ENCODE measurements at places on chromosomes 7 and 10.

DNA sequence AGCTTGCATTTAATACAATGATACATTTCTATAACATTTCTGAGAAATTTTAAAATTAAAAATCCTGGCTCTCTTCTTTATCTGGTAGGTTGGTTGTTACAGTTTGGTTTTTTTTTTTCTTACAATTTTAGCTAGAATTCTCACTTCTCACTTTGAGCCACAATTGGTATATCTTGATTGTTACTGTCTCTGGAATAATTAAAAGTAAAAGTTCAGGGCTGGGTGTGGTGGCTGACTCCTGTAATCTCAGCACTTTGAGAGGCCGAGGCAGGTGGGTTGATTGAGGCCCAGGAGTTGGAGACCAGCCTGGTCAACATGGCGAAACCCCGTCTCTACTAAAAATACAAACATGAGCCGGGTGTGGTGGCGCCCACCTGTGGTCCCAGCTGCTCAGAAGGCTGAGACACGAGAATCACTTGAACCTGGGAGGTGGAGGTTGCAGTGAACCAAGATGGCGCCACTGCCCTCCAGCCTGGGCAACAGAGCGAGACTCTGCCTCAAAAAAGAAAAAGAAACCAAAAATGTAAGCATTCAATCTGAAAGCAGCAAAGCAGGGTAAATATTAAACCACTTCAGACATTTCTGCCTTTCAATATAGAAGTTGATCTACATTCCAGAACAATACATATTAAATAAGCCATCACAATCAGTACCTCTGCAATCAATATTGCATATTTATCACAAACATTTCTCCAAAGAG, 88.6 kb upstream of the PFKP start:
- no peak for DNase-seq

DNA sequence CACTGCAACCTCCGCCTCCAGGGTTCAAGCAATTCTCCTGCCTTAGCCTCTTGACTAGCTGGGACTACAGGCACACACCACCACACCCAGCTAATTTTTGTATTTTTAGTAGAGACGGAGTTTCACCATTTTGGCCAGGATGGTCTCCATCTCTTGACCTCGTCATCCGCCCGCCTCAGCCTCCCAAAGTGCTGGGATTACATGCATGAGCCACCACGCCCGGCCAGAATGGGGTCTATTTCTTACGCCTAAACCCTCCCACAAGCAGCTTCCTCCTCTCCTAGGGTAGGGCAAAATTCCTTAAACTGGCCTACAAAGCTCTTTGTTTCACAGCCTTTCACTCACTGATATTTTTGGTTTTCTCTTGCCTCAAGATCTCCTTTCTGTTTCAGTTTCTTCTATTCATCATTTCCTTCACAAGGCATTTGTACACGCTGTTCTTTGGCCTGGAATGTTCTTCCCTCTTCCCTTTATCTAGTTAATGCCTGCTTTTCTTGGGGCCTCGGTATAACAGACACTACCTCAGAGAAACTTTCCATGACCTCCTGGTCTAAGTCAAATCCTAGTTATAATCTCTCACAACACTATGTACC, 6.7 kb downstream of the CPEB3 start:
- DNase-seq, result no peak

DNA sequence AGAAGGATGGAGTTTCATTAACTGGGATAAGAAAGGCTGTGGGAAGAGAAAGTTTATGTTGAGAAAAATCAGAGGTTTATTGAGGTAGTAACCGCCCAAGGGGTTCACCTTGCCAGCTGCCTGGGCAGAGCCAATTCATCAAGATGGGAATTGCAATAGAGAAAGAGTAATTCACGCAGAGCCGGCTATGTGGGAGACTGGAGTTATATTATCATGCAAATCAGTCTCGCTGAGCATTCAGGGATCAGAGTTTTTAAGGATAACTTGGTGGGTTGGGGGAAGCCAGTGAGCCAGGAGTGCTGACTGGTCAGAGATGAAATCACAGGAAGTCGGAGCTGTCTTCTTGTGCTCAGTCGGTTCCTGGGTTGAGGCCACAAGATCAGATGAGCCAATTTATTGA, 70.6 kb downstream of the MALRD1 start:
- no peak for DNase-seq

DNA sequence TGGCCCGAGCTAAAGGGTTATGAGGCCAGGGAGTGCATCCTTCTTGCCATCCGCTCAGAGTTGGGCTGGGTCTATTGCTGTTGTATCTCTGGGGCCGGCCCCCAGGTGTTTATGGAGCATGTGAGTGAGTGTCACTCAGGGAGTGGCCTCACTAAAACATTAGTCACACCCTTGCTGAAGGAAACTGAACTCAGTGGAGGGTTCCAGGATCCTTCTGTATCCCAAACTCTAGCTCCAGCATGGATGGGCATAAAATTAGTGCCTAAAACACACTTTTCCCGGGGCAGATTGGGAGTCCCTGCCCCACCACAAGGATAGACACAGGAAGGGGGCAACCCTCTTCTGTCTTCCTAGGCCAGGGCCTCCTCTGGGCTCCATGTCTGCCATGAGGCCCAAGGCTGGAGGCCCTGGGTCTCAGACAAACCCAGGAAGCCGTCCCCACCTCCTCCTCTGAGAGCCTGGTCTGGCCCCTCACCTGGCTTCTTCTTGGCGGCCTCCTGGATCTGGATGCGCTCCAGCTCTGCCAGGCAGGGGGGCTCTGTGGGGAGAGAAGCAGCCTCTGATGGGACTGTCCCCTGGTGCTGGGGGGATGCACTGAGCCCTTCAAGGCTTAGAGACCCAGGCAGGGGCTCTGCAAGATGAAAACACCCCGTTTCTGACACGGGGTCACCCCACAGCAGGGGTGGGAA, 24.5 kb downstream of the SPOCK2 start:
- DNase-seq, result no peak

GRCh38 chr10:18505456-18506118, 145.8 kb downstream of the NSUN6 start:
- DNase-seq, result no peak

DNA sequence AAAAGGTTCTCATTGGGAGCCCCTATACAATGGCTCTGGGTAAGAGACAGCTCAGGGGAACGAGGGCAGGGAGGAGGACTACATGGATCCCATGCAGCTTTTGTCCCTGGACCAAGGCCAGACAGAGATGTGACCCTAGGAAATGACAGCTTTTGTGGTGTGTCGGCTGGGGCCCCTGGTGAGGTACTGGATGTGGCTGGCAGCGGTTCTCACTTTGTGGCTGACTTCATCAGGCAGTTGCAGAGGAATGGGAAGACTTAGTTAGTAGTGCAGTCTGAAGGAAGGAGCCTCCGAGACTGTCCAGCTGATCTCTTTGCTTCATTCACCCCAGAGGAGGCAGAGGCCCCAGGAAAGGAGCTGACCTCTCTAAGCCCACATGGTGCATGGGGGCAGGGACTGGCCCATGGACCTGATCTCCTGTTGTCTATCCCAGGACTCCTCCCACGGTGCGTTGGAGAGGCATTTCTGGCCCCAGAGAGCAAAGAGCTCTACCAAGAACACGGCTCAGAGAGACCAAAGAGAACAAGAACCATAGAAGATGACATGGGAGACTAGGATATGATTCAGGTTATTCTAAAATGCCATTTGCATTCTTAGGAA, 202.9 kb downstream of the RPS24 start:
- DNase-seq, result no peak
